ENCODE measurements at places on chromosomes 3 and 15.

GRCh38 chr15:70763120-70763949 lies at the start of gene UACA:
Gene UACA, minus strand, starts transcription at chr15:70763558. Its CDS starts 151 bp downstream, at chr15:70763407.
- peak; percentile 98 for DNase-seq

- DNase-seq, result no peak
These were observed 121.1 kb downstream of the CBLB start for GRCh38 chr3:105747696-105748095.

DNA sequence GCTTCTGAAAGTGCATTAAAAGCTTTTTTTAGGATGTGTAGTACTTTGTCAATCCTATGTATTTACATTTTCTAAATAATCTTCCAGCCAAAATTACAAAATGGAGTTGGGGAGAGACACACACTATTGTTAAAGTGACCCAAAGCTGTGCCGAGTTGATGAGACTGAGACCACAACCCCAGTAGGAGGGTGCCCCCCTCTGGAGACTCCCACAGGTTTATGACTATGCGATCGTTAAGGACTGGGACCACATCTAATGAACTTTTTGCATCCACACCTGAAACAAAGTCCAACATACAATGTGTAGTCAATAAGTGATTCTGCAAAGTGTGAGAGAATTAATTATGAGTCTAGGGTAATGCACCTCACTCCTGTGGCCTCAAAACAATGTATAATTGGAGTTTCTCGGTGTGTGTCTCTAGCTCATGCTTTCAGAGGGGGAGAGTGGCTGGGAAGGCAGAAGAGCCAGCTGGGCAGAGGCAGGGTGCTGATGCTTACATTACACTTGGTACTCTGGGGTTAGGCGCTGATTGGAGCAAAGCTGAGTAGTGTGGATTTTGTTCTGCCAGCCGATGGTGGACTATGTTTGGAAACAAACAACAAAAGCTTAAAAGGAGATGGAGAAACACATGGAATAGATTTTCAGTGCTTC lies 102.8 kb downstream of the KCNH8 start:
- DNase-seq, result no peak

DNA sequence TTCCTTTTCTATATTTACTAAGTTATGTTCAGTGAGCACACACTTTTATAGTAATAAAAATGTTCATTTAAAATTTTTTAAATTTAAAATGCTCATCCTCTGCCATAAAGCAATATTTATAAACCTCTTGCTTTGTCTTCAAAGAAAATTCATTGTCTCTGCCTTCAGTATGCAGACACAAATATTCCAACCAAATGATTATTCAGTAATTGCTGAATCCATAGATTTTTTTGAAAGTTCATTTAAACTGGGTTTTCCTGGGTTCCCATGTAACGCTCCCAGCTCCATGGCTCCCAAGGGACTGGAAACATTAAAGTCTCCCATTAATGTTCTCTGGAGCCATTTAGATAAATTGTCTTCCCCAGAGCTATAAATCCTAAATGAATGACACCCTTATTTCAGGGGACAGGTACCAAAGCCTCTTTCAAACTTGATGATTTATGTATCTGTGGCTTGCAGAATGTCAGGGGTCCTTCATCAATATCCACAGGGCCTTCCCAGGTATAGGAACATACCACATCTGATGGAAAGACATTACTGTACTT lies 15.2 kb upstream of the GLCE start:
- no peak for DNase-seq

- DNase-seq, result no peak
These were observed 183.4 kb upstream of the SLCO3A1 start for GRCh38 chr15:91670108-91670507.

DNA sequence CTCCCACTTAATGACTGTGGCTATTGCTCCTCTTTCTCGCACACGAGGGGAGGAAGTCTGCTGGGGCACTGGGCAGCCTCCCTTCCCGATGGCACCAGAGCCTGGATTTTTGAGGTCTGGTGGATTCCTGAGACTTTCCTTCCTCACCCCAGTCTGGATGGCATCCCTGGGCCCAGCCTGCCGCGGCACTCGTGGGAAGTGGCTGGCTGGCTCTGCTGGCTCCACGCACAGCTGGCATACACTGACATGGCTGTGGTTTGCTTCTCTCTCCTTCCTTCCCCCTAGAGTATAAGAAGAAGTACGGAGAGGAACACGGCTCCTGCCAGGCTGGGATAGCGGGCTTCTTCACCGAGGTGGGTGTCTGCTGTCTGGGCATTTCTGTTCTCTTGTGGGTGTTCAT lies 319.8 kb upstream of the LRRFIP2 start:
- no peak for DNase-seq

- no peak for DNase-seq
These were observed 111.5 kb downstream of the ZNF609 start for GRCh38 chr15:64571857-64572291.

DNA sequence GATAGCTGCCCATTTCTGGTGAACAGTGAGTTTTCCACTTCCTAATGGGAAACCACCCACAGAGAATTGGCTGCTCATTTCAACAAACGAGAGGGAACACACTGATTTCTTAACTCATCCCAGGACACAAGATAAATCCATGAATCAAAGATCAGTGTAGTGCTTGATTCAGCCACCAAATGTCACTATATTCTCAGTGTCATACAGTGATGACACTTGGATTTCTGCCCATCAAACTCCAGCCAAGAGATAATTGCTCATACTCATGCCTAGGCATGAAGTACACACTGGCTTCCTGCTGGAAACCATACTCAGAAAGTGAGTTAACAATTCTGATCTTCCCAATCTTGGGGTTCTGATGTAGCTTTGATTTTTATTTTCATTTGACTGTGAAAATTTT lies 35.4 kb upstream of the GRM7 start:
- peak; percentile 55 for DNase-seq

- DNase-seq, result no peak
These were observed 10.3 kb upstream of the RHO start for GRCh38 chr3:129518038-129518561.

- peak; percentile 27 for DNase-seq
These were observed 1.5 kb upstream of the RBM15B start for GRCh38 chr3:51389423-51390183.

GRCh38 chr3:83655083-83655482 lies 1303.7 kb upstream of the CADM2 start:
- DNase-seq, result no peak

DNA sequence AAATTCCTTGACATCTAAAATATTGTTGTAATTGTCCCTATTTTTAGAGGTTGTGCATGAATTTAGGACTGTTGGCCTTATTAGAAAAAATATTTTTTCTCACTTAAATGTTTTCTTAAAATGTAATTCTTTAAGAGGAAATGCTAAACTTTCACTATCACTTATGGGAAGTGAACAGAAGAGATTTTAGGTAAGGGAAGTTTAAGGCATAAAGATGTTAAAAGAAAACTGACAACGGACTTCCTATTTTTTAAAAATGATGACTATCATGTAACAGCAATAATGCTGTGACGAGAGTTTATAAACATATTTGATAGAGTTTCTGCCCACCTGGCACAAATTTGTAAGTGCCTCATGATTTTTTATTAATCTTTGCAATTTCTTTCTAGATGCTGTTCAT lies 3.1 kb downstream of the C3orf38 start:
- no peak for DNase-seq

- DNase-seq, result no peak
These were observed 19.7 kb upstream of the LMOD3 start for GRCh38 chr3:69142090-69142489.

- DNase-seq, result no peak
These were observed 37.1 kb downstream of the TMEM158 start for GRCh38 chr3:45188719-45189659.

DNA sequence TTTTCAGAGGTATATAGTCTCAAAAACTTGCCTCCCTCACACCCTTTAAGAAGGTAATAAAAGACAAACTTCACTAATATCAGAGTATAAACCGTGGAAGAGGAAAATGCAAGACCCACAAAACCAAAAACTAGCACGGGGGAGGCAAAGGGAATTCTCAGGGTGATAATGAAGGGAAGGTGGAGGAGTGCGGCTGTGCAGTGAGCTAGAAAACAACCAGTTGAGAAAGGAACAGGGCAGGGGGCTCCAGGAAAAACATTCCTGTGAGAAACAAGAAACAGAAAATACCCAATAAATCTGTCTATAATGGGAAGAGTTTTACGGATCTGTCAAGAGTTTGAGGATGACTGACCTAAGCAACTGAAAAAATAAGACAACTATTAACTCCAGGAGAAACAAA lies 31.6 kb downstream of the TAMM41 start:
- DNase-seq, result no peak

DNA sequence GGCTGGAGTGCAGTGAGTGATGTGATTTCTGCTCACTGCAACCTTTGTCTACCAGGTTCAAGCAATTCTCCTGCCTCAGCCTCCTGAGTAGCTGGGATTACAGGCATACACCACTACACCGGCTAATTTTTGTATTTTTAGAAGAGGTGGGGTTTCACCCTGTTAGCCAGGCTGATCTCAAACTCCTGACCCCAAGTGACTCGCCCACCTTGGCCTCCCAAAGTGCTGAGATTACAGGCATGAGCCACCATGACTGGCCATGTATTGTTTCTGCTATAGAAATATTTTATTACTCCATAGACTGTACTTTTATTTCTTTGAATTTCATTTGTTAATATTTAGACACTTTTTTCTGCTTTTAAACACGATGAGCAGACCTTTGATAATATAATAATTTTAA lies 60.4 kb downstream of the GTF2E1 start:
- no peak for DNase-seq

- no peak for DNase-seq
These were observed 1.4 kb upstream of the CYP1A1 start for GRCh38 chr15:74726774-74727164.

- no peak for DNase-seq
These were observed 386.5 kb upstream of the TPM1 start for GRCh38 chr15:62656071-62656470.

DNA sequence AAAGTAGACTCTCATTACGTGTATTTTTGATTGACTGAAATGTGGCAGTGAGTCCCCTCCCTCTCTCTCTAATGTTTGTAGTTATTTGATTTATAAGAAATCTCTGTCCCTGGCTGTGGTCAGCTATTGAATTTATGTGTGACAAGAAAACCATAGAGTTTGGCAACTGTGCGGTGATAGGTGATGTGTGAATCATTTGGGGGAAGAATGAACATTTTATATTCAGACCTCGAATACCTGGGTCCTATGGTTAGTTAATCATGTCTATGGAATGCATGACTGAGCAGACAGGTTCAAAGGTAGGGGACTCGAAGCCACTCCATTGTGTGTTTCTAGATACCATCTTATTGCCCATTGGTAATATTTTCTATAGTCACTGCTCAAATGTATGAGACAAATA lies 712.1 kb downstream of the MECOM start:
- no peak for DNase-seq

- no peak for DNase-seq
These were observed 79.5 kb upstream of the LIPC start for GRCh38 chr15:58352026-58352929.
